D341Med (cell line): ENCODE measurements at places on chromosomes 13 and 19.

- no peak for DNase-seq
Observed at GRCh38 chr19:42794765-42795164, 29.3 kb upstream of the PSG8 start.

DNA sequence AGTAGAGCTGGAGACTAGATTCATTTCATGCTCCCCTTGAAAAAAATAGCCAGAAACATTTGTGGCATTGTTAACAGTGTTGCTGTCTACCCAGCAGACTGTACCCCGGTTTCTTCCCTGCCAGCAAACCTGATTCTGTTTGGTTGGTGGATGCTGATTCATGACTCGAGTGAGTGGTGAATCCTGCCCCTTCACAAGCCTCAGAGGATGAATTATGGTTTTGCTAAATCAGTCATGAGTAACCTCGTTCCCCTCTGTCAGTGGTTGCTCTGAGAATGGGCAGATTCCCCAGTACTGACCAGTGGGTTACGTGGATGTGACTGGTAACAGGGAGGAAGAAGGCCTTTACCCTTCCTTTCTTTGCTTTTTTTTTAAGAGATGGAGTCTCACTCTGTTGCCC is 10.1 kb downstream of the NLRP12 start:
- DNase-seq = no peak

DNA sequence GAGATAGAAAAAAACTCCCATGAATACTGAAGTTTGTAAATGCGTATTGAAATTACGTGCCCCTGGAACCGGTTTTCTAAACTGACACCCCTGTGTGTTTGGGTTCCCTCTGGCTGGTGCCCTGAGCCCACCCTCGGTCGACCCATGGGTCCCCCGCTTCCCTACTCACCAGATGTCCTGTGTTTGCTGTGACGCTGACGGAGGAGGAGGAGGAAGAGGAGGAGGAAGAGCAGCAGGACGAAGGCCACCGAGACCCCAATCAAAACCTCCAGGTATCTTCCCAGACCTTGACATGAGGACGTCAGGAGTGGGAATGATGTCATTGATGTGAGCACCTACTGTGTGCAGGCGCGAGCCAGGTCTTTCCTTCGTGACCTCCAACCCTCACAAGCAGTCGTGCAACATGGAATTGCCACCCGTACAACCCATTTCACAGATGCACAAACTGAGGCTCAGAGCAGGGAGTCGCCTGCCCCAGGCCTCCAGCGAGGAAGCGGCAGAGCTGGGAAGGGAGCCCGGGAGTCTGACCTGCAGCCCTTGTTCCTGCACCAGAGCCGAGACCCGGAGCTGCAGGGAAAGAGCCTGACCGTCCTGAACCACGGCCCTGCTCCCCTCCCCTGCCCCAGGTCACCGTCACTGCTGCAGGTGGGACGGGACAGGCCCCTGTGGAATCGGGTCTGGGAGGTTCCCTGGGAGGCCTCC is 3.7 kb downstream of the LILRB3 start:
- DNase-seq = no peak

DNA sequence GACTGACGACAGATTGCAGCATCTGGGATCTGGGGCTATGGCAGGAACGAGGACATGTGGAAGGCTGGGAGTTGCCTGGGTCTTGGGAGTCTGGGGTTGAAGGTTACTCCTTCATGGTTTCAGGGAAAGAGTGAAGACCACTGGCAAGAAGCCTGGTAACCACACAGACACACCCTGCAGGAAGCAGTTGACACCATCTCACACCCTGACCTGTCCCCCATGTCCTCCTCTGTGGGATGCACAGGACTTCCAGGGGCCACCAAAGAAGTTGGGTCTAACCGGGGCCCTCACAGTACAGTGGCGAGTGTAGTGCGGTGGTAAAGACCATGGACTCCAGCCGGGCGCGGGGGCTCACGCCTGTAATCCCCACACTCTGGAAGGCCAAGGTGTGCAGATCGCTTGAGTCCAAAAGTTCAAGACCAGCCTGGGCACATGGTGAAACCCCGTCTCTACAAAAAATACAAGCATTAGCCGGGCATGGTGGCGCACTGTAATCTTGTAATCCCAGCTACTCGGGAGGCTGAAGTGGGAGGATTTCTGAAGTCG is 10.6 kb upstream of the FFAR2 start:
- DNase-seq = no peak

DNA sequence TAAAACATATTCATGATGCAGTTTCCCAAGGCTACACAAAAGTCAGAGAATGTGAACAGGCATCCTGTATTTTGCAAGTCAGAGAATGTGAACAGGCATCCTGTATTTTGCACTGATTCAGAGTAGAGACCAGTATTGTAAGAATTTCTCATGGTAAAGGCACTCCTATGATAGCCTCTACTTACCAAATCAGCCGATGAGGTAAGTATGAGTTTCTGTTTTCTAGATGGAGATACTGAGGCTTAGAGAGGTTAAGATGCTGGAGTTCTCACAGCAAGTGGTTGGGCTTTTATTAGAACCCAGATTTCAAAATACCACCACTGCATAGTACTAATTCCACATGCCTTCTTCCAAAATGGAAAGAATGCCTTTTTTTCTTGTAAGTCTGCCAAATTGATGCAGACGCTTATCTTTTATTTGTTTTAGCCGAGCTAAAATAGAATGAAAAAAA is 12.3 kb downstream of the TPT1 start:
- DNase-seq = no peak

GRCh38 chr19:46924874-46925547 is 64.2 kb downstream of the ARHGAP35 start:
- DNase-seq = no peak

GRCh38 chr19:4533835-4534424 is 1.1 kb downstream of the PLIN5 start:
- DNase-seq = no peak

DNA sequence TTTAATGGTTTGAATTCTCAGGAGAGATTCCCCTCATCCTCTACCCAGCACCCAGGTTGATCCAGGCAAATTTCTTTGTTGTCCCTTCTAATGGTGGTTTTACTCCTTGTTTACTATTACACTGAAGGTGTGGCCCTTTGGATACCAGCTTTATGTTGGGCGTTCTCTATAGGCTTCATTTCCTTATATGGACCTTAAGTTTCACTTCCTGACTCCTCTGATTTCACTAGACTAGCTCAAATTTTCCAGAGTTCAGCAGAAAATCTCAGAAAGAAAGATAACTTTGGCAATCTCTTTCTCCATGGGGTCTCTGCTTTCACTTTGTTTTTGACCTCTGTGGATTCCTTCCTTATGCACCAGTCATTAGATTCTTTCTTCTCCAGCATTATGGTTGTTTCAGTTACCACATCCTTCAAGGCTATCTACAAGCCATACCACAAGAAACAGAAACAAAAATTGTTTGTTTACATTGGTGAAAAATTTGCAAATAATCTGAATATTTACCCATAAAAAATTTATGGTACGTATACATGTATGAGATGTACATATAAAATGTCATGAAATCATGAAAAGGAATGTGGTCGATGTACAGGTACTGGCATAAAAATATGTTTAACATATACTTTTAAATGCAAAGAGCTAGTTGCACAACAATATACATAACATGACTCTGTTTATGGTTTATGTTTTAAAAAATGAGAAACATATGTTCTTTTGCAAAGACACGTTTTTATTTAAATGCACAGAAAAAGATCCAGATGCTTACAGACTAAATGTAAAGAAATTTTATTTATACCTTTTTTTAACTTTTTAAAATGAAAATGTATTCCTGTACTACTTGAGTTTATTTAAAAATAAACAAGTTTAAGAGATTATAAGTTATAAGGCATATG is 212.6 kb downstream of the LACC1 start:
- DNase-seq = no peak

DNA sequence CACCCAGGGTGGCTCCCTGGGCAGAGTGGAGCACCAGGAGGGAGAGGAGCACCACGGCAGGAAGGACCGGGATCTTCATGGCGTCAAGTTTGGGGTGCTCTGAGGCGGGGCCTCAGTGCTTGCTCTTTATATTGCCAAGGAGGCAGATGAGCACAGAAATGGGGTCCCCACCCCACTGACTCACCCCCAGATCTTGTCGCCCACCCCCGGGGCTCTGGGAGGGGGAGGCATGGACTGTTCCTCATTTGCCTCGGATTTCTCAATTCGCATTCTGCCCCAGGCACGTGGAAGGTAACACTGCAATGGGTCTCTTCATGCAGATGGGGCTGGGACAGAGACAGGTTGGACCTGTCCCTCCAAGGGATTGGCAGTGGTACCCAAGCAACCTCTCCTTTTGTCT is at the start of gene KRTDAP:
TSS of gene KRTDAP (minus strand) at position 101 of the 400 bp plus-strand sequence. CDS start at position 79, 22 bp downstream.
- DNase-seq = no peak

GRCh38 chr13:60286707-60287106 is 110.3 kb upstream of the TDRD3 start:
- no peak for DNase-seq

- peak; percentile 38 for DNase-seq
Observed at GRCh38 chr19:11737964-11738745, 591 bp downstream of the ZNF823 start.

DNA sequence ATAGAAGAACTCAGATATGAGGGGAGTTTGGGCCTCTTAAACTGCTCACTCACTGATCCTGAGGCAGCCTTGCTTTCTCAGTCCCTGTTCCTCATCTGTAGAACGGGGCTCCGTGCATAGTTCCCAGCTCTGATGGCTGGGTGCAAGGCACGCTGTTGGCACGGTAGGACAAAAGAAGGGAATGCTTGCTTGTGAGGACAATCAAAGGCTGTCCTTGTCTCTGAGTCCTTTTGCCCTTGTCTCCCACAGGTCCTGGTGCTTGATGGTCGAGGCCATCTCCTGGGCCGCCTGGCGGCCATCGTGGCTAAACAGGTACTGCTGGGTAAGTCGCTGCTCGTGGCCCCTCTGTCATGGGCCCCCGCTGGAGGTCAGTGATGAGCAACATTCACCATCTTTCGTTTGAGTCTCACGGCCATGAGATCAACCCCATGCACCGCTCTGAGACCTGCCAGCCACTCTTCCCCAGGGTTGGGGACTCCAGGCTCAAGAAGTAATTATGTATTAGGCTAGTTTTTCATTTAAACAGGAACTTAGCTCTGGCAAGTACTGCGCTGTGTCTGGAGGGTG is 2.3 kb downstream of the RPL13A start:
- DNase-seq = no peak

- no peak for DNase-seq
Observed at GRCh38 chr13:48508011-48508410, 24.9 kb downstream of the RCBTB2 start.

DNA sequence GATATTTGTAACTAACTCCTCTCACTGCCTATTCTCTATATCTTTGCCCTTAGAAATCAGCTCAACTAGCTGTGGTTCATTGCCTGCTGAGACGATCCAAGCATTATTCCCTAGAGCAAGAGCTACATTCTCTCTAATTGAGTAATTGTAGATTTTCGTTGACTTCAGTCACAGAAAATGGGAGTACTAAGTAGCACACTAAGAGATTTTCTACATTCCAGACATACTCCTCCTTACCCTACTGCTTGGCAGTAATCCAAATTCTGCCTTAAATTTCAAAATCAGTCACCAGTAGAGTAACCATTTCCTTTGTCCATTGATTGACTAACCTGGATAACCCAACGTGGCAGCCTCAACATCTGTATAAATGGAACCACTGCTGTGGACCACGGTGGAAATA is 1786.8 kb downstream of the SLITRK5 start:
- DNase-seq = no peak

DNA sequence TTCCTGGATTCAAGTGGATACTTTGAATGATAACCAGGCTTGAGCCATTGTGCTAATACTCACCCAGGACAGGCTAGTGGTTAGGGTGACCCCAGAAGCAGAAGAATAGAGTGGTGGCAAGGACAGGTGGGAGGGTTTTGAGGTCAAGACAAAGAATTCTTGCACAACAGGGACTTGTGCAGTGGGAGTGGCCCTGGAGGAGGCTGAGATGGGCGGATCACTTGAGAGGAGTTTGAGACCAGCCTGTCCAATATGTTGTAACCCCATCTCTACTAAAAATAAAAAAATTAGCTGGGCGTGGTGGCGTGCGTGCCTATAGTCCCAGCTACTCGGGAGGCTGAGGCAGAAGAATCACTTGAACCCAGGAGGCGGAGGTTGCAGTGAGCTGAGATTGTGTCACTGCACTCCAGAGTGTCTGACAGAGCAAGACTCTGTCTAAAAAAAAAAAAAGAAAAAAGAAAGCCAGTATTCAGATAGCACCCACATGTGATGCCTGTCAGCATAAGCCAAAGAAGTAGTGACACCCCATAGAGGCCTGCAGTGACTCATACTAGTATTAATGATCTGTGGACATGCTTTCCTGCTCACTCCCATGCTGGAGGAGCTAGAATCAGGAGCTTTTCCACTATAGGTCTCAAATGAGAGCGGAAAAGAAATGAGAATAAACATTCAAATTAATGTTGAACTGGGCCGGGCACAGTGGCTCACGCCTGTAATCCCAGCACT is 78.7 kb downstream of the RNF17 start:
- DNase-seq = no peak

- no peak for DNase-seq
Observed at GRCh38 chr13:99429670-99430069, 71.6 kb upstream of the TM9SF2 start.

DNA sequence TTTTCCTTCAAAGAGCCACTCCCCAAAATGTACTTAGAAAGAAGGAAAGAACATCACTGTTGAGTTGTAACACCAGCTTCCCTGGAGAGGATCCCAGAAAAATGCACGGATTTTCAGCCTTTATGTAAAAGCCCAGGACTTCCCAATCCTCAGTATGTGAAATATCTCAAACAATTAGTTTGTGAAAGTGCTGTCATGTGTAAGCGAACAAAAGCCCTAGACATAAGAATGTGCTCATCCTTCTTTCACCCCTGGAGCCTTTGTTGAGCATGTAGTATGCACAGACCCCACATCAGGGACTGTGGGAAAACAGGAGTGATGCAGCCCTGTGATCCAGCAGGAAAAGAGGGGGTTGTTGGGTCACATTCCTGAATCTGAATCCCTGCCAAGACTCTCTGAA is 441.4 kb upstream of the ZNF507 start:
- no peak for DNase-seq

- peak; percentile 93 for DNase-seq
Observed at GRCh38 chr19:6218491-6219146, 61.2 kb downstream of the MLLT1 start.

- DNase-seq = no peak
Observed at GRCh38 chr13:97715763-97716162, 237.7 kb upstream of the IPO5 start.

- no peak for DNase-seq
Observed at GRCh38 chr13:96651598-96651997, 342.7 kb downstream of the OXGR1 start.

DNA sequence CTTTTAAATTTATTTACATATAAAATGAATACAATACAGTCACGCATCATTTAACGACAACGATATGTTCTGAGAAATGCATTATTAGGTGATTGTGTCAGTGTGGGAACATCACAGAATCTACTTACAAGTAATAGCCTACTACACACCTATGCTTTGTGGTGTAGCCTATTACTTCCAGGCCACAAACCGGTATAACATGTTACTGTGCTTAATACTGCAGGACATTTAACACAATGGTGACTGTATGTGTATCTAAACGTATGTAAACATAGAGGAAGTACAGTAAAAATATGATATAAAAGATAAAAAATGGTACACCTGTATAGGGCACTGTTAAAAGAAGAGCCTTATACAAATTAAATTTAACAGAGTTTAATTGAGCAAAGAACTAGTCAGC is 62.4 kb upstream of the KLHL1 start:
- no peak for DNase-seq
